OCI-M1 (cell line): ENCODE measurements at places on chromosomes 7 and 10.

DNA sequence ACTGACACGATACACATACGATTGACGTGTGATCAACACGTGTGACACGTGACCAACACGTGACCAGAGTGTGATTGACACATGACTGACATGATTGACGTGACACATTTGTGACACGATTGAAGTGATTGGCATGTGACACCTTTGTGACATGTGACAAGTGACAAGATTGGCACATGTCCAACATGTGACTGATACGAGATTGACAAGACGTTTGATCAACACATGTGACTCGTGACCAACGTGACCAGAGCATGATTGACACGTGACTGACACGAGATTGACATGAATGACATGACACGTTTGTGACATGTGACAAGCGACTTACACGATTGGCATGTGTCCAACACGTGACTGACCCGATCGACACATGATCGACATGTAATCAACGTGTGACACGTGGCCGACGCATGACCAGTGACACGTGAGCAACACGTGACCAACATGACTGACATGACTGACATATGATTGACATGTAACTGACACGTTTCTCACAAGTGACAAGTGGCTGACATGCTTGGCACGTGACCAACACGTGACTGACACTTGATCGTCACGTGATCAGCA is 22.0 kb downstream of the CRPPA start:
- no peak for DNase-seq

DNA sequence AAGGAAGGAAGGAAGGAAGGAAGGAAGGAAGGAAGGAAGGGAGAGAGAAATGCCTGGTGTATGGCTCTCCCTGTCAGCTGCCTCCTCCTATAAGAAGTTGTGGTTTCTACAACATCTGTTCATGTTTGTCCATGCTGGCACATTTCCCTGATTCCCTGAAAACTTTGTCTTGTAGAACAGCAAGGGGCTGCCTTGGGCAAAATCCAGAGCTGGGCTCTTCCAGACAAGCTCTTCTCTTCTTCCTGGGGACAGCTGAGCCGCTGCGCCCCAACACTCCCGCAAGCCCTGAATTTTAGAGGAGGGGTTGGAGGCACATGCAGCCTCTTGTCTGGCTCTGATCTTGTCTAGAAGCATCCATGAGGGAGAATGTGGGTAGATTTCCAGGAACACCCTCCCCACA is 282.0 kb upstream of the ADARB2 start:
- DNase-seq, result no peak

GRCh38 chr7:71925663-71926062 is 486.5 kb downstream of the CALN1 start:
- peak; percentile 28 for DNase-seq

DNA sequence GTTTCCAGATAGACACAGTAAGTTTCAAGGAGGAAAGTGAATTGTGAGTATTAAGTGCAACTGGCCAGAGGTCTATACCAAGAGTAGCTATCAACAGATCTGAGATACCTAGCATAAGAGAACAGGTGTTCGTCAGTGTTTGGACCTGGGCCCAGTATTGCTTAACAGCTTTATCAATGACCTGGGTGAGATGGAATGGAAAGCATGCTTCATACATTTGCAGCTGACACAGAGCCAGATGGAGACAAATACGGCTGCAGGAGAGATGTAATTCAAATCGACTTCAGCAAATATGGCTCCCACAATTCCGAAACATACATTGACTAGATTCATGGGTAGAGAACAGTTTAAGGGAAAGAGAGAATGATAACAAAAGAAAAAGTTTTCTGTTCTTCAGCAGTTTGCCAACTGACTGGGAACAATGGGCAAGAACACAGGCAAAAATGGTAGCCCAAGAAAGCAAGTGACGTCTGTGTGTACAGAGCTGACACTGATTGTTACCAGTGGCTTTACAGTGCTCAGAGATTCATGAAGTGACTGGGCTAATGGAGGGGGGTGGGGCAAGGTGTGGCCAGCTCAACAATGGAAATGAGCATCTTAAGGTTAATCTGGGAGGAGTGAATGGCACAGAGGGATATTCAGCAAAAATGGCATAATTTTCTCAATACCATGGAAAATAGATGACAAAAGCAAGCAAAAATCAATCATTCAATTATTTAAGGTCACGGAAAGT is 28.0 kb upstream of the COBL start:
- no peak for DNase-seq

- peak; percentile 84 for DNase-seq
These were observed 83.8 kb upstream of the GPR26 start for GRCh38 chr10:123582084-123582989.

DNA sequence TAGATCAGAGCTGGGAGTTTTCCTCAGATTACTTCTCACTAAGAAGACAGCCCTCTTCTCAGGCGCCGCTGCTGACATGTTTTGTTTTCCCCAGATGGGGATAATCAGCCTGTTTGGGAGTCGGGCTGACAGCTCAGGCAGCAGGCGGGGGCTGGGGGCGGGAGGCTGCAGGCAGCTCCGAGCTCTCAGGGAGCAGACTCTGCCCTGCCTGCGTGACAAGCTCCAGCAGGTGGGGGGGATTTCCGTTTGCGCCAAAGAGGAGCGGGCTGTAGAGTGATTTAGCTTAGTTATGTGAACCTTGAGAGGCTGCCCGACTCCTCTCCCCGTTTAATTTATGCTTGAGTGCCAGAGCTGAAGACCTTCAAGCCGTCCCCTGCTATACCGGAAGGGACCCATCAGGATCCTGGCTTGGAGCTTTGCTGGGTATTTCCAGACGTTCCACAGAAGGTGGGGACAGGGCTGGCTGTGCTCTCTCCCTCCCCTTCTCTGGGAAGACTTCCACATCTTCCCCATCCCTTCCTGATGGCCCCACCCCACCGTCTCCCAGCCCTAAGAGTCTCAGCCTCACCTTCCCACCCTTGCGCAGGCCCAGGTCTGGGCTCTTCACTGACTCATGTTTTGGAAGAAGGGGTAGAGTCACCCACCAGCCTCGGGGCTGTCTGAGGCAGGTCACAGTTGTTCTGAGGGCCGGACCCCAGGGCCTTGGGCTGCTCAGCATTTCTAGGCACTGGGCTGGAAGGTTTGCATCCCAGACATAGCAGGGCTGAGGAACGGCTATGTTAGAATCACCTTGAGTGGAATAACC is 24.7 kb upstream of the ADCYAP1R1 start:
- no peak for DNase-seq

GRCh38 chr7:25596443-25596842 is 368.2 kb upstream of the NPVF start:
- no peak for DNase-seq
